Vagina (tissue), 2 donors: ENCODE measurements at places on chromosomes 1 and 21. TPM values are rescaled to one million over a fixed set of nuclear protein-coding genes. Genes with fewer than 3 reads are reported as not detected.

GRCh38 chr21:38879912-38880576 is 74.3 kb downstream of the ETS2 start:
- no peaks in the 10 kb centered on the region for H3K27me3 ChIP-seq
- H3K4me1 ChIP-seq: no peaks in the 10 kb centered on the region
- no peaks in the 10 kb centered on the region for H3K36me3 ChIP-seq
- no peak overlapping the region for H3K27ac ChIP-seq

DNA sequence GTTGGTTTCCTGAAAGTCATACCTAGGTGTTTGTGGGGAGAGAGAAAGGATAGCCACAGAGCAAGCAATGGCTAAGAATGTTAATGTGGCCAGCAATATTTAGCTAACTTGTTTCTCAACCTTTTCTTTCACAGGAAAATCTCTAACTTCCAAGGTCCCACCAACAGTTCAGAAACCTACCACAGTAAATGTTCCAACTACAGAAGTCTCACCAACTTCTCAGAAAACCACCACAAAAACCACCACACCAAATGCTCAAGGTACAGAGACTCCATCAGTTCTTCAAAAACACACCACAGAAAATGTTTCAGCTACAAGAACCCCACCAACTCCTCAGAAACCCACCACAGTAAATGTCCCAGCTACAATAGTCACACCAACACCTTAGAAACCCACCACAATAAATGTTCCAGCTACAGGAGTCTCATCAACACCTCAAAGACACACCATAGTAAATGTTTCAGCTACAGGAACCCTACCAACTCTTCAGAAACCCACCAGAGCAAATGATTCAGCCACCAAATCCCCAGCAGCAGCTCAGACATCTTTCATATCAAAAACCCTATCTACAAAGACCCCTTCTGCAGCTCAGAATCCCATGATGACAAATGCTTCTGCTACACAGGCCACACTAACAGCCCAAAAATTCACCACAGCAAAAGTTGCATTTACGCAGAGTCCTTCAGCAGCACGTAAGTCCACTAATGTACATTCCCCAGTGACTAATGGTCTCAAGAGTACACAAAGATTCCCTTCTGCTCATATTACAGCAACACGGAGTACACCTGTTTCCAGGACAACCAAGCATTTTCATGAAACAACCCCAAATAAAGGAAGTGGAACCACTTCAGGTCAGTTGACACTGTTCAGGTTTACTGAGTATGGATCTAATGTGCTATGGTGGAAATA is 15.3 kb downstream of the CD55 start:
- no peak overlapping the region for H3K4me3 ChIP-seq
- no peak overlapping the region for H3K27ac ChIP-seq
- DNase-seq: no peak
- H3K36me3 ChIP-seq: peaks cover 35% of the 10 kb centered on the region
- H3K27me3 ChIP-seq: no peaks in the 10 kb centered on the region
- no peaks in the 10 kb centered on the region for H3K4me1 ChIP-seq

DNAJC28 gene
- total RNA-seq: 1.5 TPM

AMY2A gene
- not detected for total RNA-seq

DNA sequence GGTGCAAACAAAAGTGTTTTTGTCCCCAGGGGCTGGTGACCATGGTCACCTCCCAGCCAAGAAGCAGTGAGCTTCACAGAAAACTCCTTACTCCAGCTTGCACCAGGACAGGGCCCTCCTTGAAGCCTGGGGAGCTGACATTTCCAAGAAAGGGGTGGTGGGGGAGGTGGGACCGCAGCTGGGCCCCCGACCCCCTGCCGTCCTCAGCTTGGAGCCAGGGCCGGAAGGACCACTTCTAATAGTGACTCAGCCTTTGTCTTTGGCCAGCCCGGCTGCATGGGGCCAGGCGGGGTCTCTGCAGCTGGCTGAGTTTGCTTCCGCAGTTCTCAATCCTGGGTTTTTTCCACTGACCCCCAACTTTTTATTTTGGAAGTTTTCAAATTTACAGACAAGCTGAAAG is 136.5 kb upstream of the POU3F1 start:
- DNase-seq: no peak
- no peaks in the 10 kb centered on the region for H3K4me1 ChIP-seq
- no peaks in the 10 kb centered on the region for H3K36me3 ChIP-seq
- no peak overlapping the region for H3K4me3 ChIP-seq

TENT5C gene
- 4.2 TPM for total RNA-seq

DNA sequence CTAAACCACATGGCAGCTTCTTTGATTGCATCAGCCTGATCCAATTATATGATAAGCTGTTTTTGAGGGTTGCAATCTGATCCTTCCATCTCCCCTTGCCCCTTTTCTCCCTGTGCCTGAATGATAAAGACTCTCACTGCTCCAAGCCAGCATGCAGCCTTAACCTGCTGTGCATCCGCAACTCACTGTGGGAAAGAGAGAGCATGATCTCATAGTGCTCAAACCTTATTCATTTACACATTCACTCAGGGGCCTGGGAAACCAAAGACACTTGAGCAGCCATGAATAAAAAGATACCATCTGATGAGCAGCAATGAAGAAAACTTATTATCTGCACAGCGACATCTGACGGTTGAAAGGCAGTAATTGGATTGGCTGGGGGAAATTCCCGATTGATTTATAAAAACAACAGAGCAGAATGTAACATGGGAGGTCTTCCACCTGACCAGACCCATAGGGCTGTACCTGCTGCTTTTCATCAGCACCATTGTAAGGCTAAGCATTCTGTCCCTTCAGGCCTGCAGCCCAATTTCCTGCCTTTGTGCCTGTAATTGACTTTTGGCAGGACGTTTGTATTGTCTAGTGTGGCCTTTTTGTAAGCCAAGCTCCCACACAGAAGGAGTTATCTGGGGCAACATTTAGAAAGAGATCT is 62.5 kb downstream of the KIAA0040 start:
- no peak overlapping the region for H3K4me3 ChIP-seq
- no peaks in the 10 kb centered on the region for H3K27me3 ChIP-seq
- H3K4me1 ChIP-seq: peaks cover 44% of the 10 kb centered on the region
- peak overlapping the region; percentile 33 for H3K27ac ChIP-seq

GRCh38 chr1:188463919-188464318 is 1635.2 kb downstream of the PLA2G4A start:
- no peak overlapping the region for H3K4me3 ChIP-seq
- H3K27me3 ChIP-seq: no peaks in the 10 kb centered on the region
- no peaks in the 10 kb centered on the region for H3K4me1 ChIP-seq
- H3K27ac ChIP-seq: no peak overlapping the region
- DNase-seq: no peak

SLC6A17 gene
- total RNA-seq: 1.7 TPM

GRCh38 chr21:33775100-33775828 is 133.0 kb downstream of the ITSN1 start:
- H3K4me1 ChIP-seq: no peaks in the 10 kb centered on the region
- no peak overlapping the region for H3K27ac ChIP-seq
- H3K27me3 ChIP-seq: no peaks in the 10 kb centered on the region
- H3K36me3 ChIP-seq: no peaks in the 10 kb centered on the region
- no peak for DNase-seq

ZFP69B gene
- 1.2 TPM for total RNA-seq

GRCh38 chr21:46442938-46443337 is 15.8 kb upstream of the DIP2A start:
- peaks cover 29% of the 10 kb centered on the region for H3K36me3 ChIP-seq
- H3K27me3 ChIP-seq: no peaks in the 10 kb centered on the region
- no peak overlapping the region for H3K27ac ChIP-seq
- DNase-seq: no peak
- H3K4me1 ChIP-seq: no peaks in the 10 kb centered on the region

- DNase-seq: no peak
- H3K36me3 ChIP-seq: no peaks in the 10 kb centered on the region
- peaks cover 35% of the 10 kb centered on the region for H3K4me1 ChIP-seq
- H3K27me3 ChIP-seq: no peaks in the 10 kb centered on the region
Observed at GRCh38 chr1:25672763-25673409, 56.3 kb downstream of the MAN1C1 start.

DNA sequence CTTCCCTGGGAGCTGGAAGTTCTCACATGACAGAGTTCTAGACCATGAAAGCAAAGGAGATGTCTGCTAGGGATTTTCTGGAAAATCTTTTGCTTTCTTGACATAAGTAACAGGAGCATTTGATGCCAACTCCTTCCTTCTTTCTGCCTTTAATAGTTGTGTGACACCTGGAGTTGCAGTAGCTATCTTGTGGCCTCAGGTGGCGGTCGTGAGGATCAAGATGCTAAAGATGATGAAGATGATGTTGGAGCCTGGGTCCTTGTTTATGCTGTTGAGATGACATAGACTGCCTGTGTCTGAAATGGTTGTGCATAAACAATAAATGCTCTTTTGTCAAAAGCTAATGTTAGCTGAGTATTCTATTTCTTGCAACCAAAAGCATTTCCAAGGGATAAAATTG is 32.7 kb upstream of the KIRREL1 start:
- no peaks in the 10 kb centered on the region for H3K36me3 ChIP-seq
- no peaks in the 10 kb centered on the region for H3K27me3 ChIP-seq
- no peak overlapping the region for H3K27ac ChIP-seq
- no peak for DNase-seq
